ENCODE measurements at places on chromosomes 6 and 20. TPM values are rescaled to one million over a fixed set of nuclear protein-coding genes. Genes with fewer than 3 reads are reported as not detected.

The SLC35D3 gene
- total RNA-seq, result not detected

DNA sequence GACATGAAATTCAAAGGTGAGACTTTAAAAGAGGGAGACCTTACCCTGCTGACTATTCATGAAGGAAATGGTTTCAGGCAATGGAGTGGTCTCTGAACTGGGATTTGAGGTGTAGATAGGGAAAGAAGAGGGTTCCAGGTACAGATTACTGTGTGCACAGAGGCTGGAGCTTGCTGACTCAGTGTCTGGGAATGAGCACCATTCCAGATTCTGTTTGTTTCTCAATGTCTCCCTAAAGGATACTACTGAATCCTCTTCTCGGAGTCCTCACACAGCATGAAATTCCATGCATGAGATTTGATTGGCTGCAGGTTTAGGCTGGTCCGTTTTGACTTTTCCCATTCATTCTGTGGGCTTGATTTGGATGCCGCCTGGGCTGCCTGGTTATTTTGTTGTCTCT is 49.0 kb downstream of the PPP1R14C start:
- no peak overlapping the region for H3K4me3 ChIP-seq
- no peaks in the 10 kb centered on the region for H3K4me1 ChIP-seq
- no peak overlapping the region for H3K27ac ChIP-seq
- H3K36me3 ChIP-seq, result no peaks in the 10 kb centered on the region
- DNase-seq, result no peak
- H3K27me3 ChIP-seq, result no peaks in the 10 kb centered on the region

The CBLN4 gene
- not detected for total RNA-seq

The LYRM4 gene
- 22.6 TPM for total RNA-seq

DNA sequence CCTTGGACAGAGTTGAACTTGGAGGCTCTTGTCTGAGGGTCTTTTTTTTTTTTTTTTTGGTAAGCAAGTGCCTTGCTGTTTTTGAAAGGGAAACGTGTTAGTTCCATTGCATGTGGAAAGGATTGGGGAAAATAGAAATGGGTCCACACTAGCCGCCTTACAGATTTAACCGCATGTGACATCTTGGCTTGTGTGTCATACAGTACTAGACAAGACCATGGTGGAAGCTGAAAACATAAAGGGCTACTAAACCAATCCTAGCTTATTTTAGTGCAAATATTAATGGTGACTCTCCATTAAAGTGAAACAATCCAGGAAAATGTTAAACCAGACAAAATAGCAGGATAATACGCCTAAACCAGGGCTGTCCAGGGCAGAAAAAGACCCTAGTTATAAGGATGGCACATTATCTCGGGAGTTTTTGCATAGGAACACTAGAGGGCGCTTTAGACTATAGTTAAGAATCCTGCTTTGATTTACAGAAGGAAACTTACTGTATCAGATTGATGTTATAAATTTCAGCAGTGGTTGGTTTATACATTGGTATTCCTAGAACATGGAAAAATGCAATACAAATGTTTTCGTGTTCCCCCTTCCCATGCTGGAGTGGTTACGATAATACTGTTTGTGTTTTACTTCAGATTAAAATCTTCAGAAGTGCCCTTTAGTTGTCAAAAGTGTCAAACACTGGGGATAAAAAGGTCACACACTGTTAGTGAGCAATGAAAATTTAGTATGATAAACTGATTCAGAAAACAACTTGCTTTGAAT is 59.8 kb upstream of the DEK start:
- peak; percentile 89 for DNase-seq
- H3K27me3 ChIP-seq, result no peaks in the 10 kb centered on the region
- no peak overlapping the region for H3K4me3 ChIP-seq

- no peaks in the 10 kb centered on the region for H3K27me3 ChIP-seq
- H3K27ac ChIP-seq, result no peak overlapping the region
- H3K36me3 ChIP-seq, result no peaks in the 10 kb centered on the region
- H3K4me1 ChIP-seq, result peaks cover 14% of the 10 kb centered on the region
Measured at GRCh38 chr20:25865715-25866656, 169.3 kb upstream of the ZNF337 start.

The ZNF322 gene
- total RNA-seq, result 20.2 TPM

The NOX3 gene
- not detected for total RNA-seq

The PCK1 gene
- 2.5 TPM for total RNA-seq

DNA sequence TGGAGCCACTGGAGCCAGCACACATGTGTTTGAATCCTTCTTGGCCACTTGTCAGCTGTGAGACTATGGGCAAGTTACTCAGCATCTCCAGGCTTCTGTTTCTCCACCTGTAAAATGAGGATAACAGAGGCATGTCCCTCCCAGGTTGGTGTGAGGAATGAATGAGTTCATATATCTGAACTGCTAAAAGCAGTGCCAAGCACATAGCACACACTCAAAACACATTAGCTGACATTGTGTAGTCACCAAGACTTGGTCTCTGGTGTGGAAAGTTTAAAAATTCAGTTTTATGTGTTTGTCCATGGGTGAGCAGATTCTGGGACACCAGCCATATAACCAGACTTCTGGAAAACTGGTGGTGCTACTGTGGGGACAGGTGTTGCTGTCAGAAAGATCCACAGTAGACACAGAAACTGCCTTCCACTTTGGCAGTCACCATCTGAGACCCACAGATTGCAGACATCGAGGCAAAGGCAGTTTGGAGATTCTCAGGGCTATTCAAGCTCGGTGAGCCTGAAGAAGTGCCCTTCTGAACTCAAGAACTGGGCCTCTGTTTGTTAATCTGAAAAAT is 115.8 kb downstream of the MRPL14 start:
- H3K4me3 ChIP-seq, result no peak overlapping the region
- no peaks in the 10 kb centered on the region for H3K36me3 ChIP-seq
- H3K4me1 ChIP-seq, result no peaks in the 10 kb centered on the region
- H3K27me3 ChIP-seq, result no peaks in the 10 kb centered on the region

- no peak overlapping the region for H3K27ac ChIP-seq
- peaks cover 24% of the 10 kb centered on the region for H3K4me1 ChIP-seq
Measured at GRCh38 chr6:111993342-111993741, 60.6 kb upstream of the CCN6 start.
